ENCODE measurements at places on chromosomes 4 and X.

- DNase-seq: no peak
These were observed 13.6 kb downstream of the SYAP1 start for GRCh38 chrX:16733013-16733412.

- DNase-seq: no peak
These were observed 35.1 kb downstream of the PCGF3 start for GRCh38 chr4:740656-741282.

- DNase-seq: peak; percentile 24
These were observed 20.5 kb upstream of the OPN1LW start for GRCh38 chrX:154123241-154124219.

DNA sequence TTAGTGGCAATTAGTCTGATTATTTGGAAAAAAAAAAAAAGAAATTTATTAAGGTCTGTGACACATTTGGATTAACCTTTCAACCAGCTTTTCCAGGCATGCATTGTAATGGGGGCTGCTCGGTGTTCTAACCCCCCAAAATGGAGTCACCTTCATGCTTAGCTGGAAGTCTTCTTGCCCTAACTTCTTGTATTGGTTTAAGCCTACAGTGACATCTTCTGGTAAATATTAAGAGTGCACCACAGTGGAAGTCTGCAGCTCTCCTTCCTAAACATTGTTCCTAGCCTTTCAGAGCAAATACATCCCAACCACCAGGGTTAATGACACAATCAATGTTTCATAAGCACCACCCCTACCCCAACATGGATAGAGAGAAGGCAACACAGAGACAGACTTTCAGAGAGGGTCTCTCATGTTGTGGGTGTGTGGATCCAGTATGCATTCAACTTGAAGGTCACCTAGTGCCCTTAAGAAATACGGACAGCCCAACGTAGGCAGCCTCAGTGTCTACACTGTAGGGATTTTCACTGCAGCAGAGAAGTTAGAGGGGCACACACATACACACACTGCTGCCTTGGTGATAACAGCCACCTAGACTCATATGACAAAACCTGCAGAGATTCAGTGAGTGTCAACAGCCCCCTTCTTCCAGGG lies 142.9 kb upstream of the MBNL3 start:
- DNase-seq: peak; percentile 32

DNA sequence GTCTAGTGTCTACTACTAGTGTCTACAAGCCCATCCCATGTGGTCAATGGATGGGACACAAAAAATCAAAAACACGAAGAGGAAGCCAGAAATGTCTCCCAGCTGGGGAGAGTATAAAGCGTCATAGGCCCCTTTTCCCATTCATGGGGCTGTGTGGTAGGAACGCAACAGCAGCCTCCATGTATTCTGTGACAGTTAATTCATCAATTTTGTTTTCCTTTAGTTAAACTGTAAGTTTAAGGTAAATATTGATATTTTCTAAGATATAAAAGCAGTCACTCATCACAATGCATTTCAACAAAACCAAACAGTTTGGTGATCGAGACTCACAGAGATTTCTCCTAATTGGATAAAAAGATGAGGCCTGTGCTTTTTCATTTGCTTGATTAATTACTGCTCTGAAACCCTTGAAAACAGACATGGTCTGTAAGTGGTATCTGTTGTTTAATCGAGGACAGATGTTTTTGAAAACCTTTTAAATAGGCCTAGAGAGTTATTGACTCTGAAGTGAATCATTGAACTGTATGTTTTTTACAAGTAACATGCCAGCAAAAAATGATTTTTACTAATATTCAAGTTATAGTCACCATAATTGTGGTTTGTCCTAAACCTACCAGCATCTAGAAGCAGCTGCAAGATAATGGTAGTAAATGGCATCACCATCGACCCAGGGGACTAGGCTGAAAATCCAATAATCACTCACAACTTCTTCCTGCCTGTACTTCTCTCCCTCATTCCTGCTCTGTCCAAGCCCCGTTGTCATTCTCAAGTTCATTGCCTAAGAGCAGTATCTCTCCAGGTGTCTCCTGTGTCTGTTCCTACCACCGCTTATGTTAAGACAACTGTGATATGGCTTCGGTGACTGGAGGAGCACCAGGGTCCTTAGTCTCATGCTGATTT lies 87.7 kb upstream of the SHISA3 start:
- no peak for DNase-seq

GRCh38 chr4:41157009-41157408 lies 57.3 kb downstream of the APBB2 start:
- DNase-seq: no peak

- peak; percentile 65 for DNase-seq
These were observed 6.2 kb downstream of the NCAPG start for GRCh38 chr4:17817027-17817426.

- no peak for DNase-seq
These were observed 28.4 kb upstream of the C4orf50 start for GRCh38 chr4:6046526-6047129.

DNA sequence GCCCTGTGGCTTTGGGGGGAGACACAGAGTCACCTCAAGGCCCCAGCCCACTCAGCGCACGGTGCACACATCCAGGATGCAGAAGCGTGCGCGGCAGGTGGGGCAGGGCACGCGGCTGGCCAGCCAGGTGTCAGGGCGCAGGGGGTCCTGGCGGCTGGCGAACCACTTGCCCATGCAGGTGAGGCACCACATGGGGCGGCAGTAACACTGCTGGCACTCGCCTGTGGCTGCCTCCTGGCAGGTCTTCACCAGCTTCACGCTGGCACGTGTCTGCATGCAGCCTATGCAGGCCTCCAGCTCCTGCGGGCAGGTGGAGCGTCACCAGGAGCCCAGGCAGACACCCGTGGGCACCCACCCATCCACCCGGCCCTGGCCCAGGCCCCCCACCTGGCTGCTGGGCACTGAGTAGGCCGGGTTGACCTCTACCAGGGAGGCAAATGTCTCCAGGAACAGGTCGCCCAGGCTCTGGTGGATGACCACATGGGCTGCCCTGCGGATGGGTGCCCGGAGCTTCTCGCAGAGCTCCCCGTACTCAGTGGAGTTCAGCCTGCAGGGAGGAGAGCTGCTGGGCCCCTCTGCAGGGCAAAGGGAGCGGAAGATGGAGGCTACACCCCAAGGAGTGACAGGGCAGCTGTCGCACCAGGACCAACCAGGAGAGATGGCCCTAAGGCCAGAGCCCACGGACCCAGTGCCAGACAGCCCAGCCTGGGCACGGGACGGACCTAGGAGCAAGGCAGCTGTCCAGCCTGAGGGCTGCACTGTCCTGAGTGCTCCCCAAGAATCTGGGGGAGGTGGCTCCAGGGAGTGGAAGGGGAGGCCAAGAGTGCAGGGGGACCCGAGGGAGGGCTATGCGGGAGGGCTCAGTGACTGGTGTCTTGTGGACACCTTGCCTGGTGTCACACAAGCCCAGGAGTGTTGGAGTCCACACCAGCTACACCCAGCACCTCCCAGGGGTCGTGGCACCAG lies 3.7 kb downstream of the TMEM129 start:
- DNase-seq: no peak

GRCh38 chrX:128931071-128931470 lies 592.2 kb downstream of the SMARCA1 start:
- no peak for DNase-seq

DNA sequence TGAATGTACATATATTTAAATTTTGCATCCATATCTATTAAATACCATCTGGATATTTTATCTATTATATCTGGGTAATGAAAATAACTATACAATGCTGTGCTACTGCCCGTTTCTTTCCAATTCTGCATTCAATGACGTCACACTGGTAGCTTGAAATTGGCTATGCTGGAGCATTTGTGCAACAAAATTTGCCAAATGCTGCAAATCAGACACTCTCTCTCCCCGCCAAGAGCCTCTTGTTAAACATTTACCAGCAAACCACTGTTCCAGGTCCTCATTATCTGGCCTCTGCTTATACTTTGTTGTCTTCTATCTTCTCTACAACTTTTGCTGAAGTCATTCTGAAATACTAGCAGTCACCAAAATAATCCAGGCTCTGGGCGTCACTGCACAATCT lies 938.4 kb upstream of the FTHL17 start:
- no peak for DNase-seq

DNA sequence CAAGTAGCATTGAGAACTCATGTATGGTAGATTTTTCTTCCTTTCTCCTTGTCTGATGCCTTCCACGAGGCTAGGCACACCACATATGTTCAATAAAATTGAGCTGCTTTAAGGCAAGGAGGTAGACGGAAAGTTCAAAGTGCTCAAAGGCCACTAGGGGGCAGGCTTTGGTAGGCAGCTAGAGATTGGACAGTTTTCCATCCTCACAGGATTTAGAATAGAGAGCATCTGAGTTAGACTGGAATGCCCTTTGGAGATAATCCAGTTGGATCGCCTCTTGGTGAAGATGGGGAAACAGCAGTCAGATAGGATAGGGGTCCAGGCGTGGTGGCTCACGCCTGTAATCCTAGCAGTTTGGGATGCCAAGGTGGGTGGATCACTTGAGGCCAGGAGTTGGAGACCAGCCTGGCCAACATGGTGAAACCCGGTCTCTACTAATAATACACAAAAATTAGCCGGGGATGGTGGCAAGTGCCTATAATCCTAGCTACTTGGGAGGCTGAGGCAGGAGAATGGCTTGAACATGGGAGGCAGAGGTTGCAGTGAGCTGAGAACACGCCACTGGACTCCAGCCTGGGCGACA lies 30.4 kb downstream of the ELF4 start:
- peak; percentile 69 for DNase-seq

- DNase-seq: peak; percentile 3
These were observed 113.6 kb downstream of the MID1 start for GRCh38 chrX:10506781-10507180.

GRCh38 chr4:28062562-28062961 lies 1201.9 kb downstream of the STIM2 start:
- no peak for DNase-seq

DNA sequence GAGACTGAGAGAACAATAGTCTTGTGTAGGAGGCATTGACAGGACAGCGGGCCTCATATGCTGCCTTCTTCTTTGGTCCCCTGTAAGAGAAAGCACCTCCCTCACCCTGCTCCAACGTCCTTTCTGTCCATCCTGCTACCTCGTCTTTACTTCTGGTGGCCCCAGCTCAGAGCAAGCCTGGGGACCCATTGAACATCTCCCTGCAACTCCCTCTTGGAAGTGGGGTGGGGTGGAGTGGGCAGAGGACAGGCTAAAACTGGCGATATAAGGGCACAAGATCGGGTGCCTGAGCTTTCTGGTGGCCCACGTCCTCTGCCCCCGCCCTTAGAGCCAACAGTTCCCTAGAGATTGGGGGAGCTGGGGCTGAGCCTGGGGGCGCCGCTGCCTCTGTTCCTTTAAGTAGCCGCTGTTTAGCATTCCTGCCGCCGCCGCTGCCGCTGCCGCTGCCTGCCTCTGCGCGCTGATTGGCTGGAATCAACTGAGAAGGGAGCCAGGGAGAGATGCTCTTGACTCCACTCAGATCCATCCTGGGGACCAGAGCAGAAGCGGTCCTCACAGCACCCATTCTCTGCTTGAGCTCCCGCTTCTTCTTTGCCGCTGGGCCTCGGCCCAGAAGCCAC lies at the start of gene DLG3:
DLG3 (plus strand) TSS at position 510 of the 620 bp plus-strand sequence. CDS start 367 bp downstream, outside the sequence.
- DNase-seq: no peak

GRCh38 chrX:22196149-22196548 lies 76.6 kb upstream of the CBLL2 start:
- no peak for DNase-seq

GRCh38 chr4:47155919-47156318 lies 124.6 kb downstream of the GABRB1 start:
- DNase-seq: no peak

DNA sequence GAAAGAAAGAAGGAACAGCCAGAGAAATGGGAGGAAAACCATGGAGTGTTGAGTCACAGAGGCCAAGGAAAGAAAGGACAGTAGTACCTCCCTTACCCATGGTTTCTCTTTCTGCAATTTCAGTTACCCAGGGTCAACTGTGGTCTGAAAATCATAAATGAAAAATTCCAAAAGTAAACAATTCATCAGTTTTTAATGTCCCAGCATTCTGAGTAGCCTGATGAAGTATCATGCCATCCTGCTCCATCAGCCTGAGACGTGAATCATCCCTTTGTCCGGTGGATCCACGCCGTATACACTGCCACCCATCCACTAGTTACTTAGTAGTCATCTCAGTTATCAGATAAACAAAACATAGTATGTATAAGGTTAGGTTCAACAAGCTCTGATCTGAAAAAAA lies 114.2 kb downstream of the COMMD8 start:
- no peak for DNase-seq

- DNase-seq: no peak
These were observed 68.6 kb downstream of the CHST7 start for GRCh38 chrX:46642145-46642544.

DNA sequence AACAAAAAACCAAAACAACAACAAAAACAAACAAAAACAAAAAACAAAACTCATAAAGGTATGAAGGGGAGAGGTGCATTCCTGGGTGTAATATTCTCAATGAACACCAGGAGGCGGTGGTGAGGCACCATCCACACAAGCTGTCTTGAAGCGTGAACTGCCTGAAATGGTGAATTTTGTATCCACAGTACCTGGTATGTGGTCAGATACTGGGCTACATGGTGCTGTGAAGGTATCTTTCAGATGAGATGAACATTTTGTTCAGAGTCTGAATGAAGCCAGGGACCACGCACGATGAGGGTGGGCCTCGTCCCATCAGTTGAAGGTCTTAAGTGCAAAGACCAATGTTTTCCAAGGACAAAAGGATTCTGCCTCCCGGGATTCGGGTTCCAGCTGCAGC lies 58.5 kb downstream of the ASMT start:
- DNase-seq: peak; percentile 57

DNA sequence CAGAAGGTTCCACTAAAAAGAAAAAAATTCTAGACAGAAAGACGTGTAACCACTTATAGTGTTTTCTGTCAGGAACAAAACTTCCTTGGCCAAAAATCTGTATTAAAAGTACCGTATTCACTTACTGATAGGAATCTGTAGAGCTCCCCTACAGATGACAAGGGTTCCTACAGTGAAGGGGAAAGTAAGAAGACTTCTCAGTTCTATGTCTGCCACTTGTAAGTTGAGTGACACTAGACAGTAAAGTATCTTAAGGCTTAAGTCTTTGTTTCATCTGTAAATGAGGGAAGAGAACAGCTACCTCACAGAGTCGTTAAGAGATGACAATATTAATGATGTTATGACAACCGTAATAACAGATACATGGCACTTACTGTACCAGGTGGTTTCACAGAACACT lies 3.3 kb downstream of the COQ2 start:
- no peak for DNase-seq

All from suppressor macrophage treated with lipopolysaccharide for 4 hours (primary cell).